ENCODE measurements at places on chromosomes 7 and 10.
A peak's percentile ranks its signal among the peaks of the same experiment; 100 is the strongest.

GRCh38 chr10:28842321-28842720 lies 165.0 kb downstream of the BAMBI start:
- DNase-seq, result no peak

DNA sequence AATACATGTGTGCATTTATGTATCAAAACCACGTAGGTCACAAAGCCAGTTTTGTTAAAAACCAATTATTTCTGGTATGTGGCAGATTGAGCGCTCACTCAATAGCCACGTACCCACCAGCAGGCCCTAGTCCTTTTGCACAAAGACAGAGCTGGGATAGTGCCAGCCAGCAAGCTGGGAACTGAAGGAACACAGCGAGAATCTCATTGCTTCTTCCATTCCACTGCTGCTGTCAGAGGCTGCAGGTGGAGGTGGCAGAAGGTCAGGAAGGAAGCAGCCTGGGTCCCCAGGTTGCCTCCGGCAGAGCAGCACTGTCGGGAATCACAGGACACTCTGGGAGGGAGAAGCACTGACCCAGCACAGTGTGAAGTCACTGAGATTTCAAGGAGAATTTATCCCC lies 385.5 kb upstream of the PFKP start:
- no peak for DNase-seq

DNA sequence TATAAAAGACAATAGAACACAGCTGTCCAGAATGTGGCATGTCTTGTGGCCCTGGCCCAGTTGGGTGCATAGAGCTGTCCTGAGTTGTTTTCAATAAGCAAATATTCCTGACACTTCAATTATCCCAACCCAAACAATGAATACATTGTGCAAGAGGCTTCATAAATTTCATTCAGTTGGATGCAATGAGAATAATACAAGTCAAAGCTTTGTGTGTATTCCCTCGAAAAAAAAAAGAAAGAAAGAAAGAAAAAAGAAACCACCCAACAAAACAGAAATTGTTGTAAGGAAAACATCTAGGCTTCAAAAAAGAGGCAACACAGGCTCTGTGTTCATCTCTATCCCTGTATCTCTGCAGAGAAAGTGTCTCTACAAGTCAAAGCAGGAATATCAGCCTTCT lies 138.7 kb upstream of the ADO start:
- DNase-seq, result peak; percentile 3

DNA sequence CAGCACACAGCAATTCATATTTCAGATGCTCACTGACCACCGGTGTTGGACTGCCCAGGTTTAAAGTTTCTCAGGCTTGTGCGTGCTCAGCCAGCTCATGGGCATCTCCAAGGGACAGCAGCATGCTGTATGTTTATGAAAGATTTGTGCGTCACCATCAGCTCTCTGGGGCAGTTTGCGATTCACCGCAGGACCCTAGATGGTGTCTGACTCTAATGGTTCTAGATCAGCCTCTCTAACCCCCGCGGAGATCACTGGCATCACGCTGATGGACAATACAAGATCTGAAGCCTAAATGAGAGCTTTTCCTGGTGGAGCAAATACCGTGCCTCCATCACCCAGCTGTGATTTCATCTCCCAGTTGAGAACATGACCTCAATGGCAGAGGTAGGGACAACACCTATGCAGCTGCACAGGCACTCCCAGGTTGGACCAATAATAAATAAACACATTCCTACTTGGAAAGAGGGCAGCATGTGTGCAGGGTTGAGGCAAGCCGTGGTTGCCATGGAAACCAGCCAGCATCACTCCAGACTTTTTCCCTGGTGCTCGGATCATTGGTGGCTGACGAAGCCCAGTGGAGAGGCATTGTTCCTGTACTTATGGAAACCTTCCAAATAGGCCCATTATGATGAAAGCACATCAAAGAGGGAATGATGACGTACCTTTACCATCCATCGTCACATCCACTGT lies 253.6 kb downstream of the KCNMA1 start:
- peak; percentile 9 for DNase-seq

DNA sequence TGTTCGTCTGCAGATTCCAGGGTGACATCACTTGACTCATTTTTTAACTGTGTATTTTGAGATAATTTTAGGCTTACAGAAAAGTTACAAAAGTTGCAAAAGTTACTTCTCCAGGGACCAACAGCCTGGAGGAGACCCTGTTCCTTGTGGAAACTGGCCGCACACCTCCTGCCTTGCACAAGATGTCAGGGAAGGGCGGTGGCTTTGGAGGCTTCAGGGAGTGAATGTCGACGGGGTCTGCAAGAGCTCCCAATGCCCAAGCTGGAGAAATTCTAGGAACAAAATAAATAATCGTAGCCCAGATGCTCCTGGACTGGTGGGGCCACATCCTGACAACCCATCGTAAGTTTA lies 62.2 kb upstream of the FAM20C start:
- no peak for DNase-seq

DNA sequence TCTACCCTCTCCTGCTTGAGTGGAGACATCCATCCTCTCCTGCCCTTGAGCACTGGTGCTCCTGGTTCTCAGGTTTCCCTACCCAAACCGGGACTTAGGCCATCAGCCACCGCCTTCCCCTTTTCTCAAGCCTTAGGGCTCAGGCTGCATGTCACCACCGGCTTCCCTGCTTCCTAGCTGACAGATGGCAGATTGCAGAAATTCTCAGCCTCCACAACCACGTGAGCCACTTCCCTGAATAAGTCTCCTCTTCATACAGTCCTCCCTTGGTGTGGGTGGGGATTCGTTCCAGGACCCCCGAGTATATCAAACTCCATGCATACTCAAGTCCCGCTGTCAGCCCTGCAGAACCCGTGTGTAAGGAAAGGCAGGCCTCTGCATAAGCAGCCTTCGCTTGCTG lies 203.5 kb upstream of the ZNF32 start:
- no peak for DNase-seq

- no peak for DNase-seq
These were observed 20.9 kb downstream of the NUDCD3 start for GRCh38 chr7:44469461-44470134.

GRCh38 chr7:22601812-22602565 lies 102.0 kb upstream of the STEAP1B start:
- DNase-seq, result no peak

GRCh38 chr10:120793088-120793487 lies 58.1 kb upstream of the WDR11 start:
- no peak for DNase-seq

- no peak for DNase-seq
These were observed 119.9 kb downstream of the FANK1 start for GRCh38 chr10:126016156-126016805.

- DNase-seq, result no peak
These were observed 475.1 kb upstream of the ANKRD30A start for GRCh38 chr10:36650274-36650673.

DNA sequence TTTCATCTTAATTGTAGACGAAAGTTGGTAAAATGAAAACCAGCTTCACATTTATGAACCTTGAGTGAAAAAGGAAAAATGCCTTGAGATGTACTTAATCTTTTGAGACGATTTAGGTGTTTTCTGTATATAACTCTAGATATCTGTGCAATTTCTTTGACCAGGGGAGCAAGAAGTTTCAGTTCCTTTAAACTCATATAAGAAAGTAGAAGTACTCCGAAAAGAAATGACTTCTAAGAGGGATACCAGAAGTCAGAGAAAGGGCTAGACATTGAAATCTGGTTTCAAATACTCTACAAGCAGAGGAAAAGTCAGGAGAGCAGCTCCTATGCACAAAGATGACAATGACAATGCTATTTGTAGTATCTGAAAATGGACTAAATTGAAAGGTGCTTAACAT lies 303.7 kb downstream of the BAMBI start:
- DNase-seq, result no peak

DNA sequence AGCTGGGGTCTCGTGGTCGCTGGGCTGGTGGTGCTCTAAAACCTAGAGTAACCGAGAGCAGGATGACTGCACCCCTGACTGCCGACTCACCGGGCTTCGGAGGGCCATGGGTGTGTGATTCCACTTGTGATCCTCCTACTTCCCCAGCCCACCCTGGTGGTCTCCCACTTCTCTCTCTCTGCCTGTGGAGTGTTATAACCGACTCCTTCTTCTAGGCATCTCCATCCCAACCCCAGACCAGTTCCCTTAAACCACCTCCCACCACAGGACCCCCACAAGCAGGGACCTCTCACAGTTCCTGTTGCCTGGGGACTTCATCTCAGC lies 52.4 kb downstream of the IKZF1 start:
- DNase-seq, result no peak

GRCh38 chr10:62059217-62059920 lies 157.9 kb downstream of the ARID5B start:
- DNase-seq, result no peak

DNA sequence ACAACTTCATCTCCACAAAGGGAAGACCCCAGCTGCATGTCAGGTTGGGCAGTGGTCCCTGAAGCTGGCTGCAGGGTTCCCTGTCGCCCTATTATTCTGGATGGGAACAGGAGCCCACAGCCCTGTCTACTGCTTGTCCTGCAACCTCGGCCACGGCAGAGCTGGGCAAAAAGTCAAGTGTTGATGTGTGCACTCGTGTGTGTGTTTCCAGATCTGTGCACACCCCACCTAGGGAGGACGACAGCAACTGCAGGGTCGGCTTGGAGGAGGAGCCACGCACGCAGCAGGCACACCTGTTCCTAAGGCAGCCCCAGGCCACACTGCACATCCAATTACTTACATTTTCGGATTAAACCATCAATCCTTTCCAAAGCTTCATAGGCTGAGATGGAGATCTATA lies 23.6 kb downstream of the PITRM1 start:
- no peak for DNase-seq

GRCh38 chr7:104371216-104371979 lies 43.0 kb downstream of the LHFPL3 start:
- DNase-seq, result no peak

DNA sequence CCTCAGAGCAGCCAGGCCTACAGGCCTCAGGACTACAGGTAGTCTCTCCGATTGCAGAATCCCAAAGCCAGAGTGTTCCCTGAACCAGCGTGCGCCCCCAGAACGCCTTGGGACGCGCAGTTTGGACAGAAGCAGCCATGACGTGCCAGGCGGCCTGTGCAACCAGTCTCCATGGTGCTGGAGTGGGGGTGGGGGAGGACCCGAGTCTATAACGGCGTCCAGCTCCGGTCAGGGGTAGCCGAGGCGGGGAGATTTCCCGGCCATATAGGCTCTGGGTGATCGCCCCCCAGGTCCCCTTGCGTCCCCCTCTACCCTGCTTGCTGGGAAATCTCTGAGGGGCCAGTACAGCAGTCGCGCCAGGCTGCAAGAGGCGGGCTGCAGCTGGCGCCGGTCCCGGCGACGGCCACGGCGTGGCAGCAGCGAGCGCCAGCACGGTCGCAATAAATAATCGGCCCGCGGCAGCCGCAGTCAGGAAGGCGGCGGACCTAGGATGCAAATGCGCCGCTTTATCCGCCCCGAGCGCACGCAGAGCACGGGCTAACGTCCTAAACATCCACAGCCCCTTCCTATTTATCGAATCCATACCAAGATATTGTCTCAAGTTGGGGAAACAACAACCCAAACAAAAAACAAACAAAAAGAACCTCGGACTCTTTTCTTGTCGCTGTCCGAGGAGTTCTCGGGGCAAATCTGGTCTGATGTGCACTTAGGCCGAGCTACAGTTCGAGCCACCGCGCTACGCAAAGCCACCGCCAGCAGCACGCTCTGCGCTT lies 1.6 kb downstream of the HOXA3 start:
- peak; percentile 60 for DNase-seq

DNA sequence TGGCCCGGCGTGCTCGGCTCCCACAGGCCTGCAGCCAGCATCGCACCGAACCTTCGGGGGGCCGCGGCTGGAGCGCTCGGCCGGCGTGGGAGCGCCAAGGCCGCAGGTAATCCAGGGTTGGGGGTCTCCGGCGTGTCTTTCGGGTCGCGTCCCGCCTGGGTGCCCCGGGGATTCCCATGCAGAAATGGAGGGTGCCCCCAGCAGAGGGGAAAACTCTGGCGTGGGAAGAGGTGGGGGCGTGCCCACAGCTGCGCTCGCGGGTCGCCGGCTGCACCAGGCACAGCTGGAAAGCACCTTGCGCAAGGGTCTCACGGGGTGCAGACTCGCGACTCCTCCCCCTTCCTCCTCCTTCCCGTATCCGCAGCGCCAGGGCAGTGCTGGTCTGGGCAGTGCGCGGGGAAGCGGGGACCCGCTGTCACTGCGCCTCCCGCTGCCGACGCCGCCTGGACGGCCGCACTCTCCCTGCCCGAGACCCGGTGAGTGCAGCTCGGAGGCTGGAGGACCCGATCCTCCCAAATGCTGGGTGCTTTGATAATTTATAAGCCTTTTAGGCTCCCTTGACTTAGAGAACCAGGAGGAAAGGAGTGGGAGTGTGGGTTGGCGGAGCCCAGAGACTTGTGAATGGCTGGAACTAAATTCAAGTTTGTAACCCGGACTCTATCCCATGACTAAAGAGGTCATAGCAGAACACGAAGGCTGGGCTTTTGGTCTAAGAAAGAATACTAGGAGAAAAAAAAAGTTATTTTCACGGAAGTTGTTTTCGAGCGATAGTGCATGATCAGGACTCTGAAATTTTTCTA lies 489 bp downstream of the MAP3K8 start:
- peak; percentile 7 for DNase-seq

- DNase-seq, result no peak
These were observed 639.7 kb downstream of the AUTS2 start for GRCh38 chr7:70237831-70238575.

DNA sequence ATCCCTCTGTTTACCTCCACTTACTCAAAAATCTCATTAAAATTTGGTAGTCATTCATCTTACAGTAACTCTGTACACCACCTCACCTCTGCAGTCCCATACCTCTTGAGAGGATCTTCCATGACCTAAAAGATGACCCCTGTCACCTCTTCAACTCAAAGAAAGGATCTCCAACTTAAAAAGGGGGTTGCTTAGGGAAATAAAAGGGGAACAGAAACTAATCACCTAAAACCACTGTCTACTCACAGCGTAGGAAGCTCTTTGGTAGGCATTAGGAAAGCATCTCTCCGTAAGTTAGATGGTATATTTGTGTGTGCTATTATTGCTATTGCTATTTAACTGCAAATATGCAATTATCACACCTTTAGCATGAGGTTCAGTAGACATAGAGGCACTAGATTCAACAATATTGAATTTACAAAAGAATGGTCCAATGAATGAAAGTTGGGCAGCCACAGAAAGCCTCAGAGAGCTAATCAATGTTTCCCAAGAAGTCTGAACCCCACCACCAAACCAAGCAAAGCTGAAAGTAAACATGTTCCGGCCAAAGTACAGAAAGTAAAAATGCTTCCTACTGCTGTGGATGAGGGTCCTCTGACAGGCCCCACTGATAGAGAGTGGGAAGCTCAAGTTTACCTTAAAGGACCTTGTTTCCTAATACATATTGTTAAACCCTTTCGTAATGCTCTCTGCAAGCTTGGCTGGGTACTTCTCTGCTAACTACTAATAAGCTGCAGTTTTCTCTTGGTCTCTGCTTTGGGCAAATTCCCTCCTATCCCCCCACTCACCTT lies 105.8 kb downstream of the GRM8 start:
- no peak for DNase-seq

- DNase-seq, result no peak
These were observed 34.3 kb upstream of the NPVF start for GRCh38 chr7:25262586-25262985.

DNA sequence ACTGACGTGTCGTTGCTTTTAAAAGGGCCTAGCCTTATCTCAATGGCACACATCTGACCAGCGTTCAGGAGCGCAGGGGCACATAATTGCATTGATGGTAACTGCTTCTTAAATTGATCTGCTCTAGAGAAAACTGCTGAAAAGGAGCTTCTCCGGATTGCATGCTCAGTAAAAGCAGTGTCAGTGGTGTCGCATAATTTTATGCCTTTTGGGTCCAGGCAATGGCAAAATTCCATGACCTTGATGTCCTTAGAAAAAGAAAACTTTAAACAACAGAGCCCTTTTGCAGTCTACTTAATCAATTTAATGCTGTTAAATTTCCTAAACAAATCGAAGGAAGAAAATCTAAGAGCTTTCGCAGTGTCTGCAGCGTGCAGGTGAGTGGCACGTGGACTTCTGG lies 75.7 kb downstream of the PTPRE start:
- no peak for DNase-seq

Measured in NCI-H748 treated with DMSO at 0.1 percent for 48 hours (cell line).